CD8-positive, alpha-beta T cell (primary cell): ENCODE measurements at places on chromosomes 7 and 10.

DNA sequence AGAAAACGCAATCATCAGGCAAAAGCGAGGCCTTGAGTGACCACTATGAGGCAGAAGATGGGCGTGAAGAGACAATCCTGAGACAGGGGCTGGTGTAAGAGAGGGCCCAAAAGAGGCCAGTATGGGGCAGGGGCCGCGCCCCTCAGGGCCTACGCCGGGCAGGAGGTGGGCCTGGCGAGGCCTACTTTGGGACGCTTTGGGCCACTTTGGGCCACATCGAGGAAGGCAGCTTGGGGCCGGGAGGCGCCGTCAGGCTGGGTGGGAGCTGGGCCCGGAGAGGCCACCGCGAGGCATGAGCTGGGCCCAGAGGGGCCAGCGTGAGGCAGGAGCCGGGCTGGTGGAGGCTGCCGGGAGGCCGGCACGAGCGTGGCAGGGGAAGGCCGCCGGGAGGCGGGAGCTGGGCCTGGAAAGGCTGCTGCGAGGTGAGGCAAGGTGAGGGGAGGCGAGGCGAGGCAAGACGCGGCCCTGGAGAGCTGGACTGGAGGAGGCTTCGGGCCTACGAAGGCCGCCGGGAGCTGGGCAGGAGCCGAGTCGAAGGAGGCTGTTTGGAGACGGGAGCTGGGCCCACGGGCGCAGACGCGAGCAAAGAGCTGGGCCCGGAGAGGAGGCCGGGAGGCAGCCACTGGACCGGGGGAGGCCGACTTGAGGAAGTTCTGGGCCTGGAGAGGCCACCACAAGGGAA lies 171.3 kb downstream of the TPST1 start:
- DNase-seq: no peak

GRCh38 chr7:157437519-157438061 lies 100.8 kb downstream of the DNAJB6 start:
- DNase-seq: no peak

GRCh38 chr7:21094589-21094988 lies 307.9 kb upstream of the SP8 start:
- DNase-seq: no peak

DNA sequence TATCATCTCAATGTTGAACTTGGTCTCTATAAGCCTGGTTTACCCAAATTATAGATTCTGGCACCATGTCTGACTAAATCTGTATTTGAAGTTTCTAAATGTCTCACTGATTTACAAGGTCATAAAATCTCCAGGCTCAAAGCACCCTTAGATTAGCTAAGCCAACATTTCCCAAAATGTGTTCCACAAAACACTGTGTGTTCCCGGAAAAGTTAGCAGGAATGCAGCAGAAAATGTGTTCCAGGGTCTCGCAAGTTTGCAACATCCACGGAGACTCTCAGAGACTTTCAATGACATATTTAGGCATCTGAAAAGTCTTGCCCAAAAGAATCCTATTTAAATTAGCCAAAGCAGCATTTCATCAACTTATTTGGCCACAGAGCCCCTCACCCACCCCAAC lies 91.9 kb downstream of the SORBS1 start:
- DNase-seq: no peak

- no peak for DNase-seq
Measured at GRCh38 chr10:25556457-25556856, 377.6 kb upstream of the MYO3A start.

GRCh38 chr7:151902311-151902710 lies 25.4 kb upstream of the PRKAG2 start:
- DNase-seq: no peak

DNA sequence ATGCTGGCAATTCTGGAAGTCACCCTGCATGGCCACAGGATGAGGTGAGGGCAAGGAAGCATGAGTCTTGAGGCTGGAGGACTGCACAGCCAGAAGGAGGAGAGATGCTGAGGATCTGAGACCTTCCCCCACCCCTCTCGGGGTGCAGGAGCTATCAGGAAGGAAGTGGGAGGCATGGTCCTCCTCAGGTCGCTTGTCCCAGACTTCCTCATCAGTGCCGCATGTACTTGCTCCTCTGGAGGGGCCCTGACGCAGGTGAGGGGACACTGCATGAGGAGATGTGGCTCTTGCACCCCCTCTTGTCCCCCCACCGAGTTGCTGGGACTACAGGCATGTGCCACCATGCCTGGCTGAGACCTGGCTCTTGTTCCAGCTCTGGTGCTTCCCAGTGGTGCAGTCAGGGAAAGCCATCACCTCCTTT lies 5.7 kb upstream of the ZMIZ1 start:
- DNase-seq: no peak

- DNase-seq: no peak
Measured at GRCh38 chr7:134625550-134625949, 21.1 kb upstream of the BPGM start.

- DNase-seq: no peak
Measured at GRCh38 chr7:130365088-130365487, 15.2 kb upstream of the CPA1 start.

DNA sequence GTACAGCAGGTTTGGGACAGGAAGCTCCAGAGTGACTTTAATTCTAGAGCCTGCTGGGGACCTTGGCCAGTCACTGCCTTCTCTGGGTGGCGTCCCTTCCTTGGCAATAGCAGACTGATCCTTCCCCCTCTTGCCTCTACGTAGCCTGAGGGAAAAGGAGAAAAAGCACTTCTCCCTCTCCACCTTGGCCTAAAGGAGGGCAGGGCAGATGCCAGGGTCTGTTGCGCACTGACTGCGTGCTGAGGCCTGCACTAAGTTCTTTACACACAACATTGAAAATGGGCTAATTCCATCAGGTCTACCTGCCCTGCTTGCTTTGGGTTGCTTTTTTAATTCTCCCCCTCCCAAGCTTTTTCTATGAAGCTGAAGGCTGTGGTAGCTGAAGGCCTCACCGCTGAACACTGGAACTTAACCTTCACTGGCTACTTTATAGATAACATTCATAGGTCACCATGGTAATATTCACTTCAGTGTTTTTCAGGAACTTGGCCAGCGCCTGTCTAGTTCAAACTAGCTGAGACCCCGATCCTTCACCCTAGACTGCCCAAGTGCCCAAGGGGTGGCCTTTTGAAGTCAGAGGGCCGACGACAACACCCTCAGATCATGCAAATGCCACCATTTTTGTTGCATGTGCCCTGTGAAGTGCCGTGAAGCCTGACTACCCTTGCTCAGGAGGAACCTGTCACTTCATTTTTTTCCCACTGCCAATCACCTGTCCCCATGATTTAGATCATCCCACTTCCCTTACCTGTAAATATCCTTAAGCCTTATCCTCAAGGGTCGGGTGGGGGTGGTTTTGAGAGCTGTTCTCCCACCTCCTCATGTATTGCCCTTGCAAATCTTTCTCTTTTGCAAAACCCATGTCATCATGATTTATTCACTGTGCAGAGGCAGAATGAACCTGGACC lies 28.7 kb downstream of the PRF1 start:
- DNase-seq: no peak

DNA sequence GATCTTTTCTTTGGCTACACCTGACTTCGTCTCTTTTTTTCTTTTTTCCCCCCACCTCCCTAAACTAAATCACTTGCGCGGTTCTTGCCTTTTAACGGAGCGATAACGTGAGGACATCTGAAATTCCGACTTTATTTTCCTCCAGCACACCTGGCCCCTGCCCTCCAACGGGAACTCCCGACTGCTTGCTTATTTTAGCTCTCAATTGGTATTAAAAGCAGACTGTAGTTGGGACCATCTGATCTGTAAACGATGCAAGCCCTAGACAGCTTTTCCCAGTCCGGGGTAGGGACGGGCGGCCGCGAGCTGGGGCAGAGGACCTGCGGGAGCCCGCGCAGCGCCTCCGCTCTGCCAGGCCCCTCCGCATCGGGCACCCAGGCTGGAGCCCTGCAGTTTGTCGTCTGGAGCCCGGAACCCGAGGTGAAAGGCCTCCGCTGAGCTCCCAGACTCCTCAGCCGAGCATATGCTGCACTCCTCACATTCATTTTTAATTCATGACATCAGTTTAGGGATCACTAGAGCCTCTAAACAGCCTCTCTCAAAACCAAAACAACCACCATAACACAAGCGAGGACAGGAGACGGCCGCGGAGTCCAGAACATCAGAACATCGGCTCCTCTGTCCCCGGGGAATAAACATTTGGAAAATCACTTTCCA lies 10.0 kb upstream of the EMX2 start:
- no peak for DNase-seq

- no peak for DNase-seq
Measured at GRCh38 chr7:101342892-101343291, 19.8 kb upstream of the COL26A1 start.

- DNase-seq: no peak
Measured at GRCh38 chr10:58044072-58044471, 223.6 kb downstream of the IPMK start.

DNA sequence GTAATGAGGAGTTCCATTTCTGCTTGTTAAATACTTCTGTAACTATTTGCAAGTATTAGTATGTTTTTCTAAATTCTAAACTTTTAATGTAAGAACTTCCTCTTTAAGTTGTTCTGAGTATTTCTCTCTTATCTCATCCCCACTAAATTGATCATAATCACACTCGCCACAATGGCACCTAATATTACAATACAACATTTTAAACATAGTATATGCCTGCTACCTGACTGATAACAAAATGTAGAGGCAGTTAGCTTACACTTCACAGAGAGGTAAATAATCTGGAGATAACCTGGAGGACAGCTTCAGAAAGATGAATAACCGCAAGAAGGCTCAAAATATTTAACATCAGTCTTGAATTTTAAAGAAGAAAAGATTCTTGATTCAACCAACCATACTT lies 48.6 kb downstream of the HIBADH start:
- no peak for DNase-seq

GRCh38 chr7:42953994-42954393 lies 21.8 kb downstream of the MRPL32 start:
- DNase-seq: no peak

- no peak for DNase-seq
Measured at GRCh38 chr10:3139216-3139910, 33.2 kb downstream of the PITRM1 start.

GRCh38 chr7:140724706-140725105 lies 28.2 kb downstream of the NDUFB2 start:
- DNase-seq: no peak

DNA sequence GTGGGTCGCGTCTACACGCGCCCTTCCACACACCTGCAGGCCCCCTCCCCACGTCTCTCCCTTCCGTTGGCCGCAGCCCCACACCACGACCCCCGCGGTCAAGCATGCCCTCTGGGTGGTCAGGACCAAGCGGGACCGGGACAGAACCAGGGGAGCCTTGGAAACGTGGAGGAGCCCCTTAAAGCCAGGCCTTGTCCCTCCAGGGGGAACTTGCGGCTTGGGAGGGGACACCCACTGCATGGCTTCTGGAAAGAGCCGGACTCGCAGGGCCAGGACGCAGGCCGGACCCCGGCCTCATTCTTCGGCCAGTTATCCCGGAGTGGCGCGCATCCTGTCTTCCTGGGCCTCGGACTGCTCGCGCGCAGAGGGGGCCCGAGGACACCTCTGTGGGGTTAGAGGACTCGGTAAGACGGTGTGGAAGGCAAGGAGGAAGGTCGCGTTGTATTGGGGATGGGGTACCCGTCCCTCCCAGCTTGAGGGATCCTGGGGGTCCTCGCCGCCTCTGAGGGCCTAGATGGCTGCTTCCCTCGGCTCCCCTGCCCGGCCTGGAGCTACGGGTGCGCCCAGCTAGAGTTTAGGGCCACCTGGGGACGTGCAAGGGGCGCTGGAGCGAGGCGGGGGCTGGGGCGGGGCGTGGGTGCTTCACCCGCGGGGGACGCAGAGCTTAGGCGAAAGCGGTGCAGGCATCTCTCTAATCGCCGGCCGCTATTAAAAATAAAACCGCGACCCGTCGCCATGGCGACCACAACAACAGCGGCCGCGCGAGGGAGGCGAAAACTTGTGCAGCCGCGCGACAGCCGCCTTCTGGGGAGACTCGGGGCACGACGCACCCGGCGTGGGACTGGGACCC lies 1.8 kb upstream of the PDGFA start:
- DNase-seq: peak; percentile 37

GRCh38 chr7:17474724-17475344 lies 176.4 kb downstream of the AHR start:
- no peak for DNase-seq

DNA sequence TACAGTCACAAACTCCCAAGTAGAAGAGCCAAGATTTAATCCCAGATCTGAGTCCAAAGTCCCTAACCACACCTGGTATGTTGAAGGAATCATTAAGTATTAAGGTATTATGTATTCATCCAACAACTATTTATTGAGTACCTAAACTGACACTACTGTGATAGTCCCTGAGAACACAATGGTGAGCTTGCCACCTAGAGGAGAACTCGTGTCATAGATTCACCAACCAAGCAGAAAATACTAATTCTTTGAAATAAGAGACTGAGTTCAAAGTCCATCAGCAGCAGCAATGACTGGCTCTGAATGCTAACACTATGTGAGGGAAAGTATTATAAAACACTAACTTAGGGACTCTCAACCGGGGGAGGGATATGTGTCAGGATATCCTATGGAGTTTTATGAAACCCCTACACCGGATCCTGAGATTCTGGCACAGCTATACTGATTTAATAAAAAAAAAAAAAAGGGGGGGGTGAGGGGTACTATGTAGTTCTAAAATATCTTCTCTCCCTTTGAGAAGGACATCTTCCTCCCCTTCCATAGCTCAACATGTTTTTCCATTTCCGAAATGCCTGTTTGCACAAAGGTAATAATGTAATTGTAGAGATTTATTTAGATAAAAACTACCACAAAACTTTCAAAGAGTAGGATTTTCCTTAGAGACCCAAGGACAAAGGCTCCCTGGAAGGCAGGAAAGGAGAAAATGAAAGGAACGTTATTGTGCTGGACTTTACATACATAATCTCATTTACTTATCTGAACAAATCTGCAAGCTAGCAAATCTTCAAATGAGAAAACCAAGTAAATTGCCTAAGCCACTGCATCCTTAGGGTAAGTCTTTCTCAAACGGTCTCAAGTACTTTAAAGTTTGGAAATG lies 1.6 kb downstream of the NCOA4 start:
- DNase-seq: no peak

GRCh38 chr10:12377658-12378290 lies 28.4 kb downstream of the CAMK1D start:
- DNase-seq: no peak

DNA sequence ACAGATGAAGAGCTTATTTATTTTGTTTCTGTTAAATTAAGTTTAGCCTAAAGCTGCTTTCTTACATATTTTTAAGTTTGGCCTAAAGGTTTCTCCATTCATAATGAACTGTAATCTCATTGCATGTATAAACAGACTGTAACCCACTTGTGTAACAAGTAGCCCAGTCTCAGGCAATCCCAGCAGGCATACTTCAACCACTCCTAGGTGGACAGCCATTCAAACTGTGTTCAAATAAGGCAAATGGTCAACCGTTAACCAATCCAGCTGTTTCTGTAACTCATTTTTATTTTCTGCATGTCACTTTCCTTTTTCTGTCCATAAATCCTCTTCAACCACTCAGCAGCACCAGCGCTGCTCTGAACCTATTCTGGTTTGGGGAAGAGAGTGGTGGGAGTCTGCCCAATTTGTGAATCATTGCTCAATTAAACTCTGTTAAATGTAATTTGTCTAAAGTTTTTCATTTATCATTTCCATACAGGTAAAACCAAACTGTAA lies 35.9 kb downstream of the PHYHIPL start:
- DNase-seq: no peak
